ENCODE measurements at places on chromosomes 6 and 20.
A peak's percentile ranks its signal among the peaks of the same experiment; 100 is the strongest.

DNA sequence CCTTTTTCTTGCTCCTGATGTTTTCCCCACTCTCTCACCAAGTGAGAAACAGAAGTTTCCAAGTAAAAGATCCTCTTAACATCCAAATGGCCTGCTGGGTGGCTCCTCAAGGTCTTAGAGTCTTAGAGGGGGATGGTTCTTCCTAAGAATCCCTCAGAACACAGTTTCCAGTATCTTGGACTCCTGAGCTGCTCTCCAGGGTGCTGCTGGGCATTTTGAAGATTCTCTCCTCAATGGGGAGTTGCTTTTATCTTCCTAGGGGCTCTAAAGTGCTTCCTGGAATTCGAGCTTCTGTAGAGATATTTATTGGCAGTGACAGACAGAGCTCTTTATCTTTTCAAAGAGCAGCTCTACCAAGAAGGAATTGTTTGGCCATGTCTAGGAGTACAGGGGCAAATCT is 70.8 kb upstream of the SLC35B3 start:
- H3K4me1 ChIP-seq, result no peaks in the 10 kb centered on the region
- H3K27me3 ChIP-seq, result peaks cover 5% of the 10 kb centered on the region
- no peak overlapping the region for H3K4me3 ChIP-seq
- no peaks in the 10 kb centered on the region for H3K36me3 ChIP-seq
- no peak for DNase-seq

- H3K4me3 ChIP-seq, result peak overlapping the region; percentile 92
- no peaks in the 10 kb centered on the region for H3K27me3 ChIP-seq
- H3K27ac ChIP-seq, result peak overlapping the region; percentile 84
- peaks cover 69% of the 10 kb centered on the region for H3K4me1 ChIP-seq
- no peak for DNase-seq
- peaks cover 7% of the 10 kb centered on the region for H3K36me3 ChIP-seq
Measured at GRCh38 chr20:62928246-62928939, 2.1 kb upstream of the DIDO1 start.

DNA sequence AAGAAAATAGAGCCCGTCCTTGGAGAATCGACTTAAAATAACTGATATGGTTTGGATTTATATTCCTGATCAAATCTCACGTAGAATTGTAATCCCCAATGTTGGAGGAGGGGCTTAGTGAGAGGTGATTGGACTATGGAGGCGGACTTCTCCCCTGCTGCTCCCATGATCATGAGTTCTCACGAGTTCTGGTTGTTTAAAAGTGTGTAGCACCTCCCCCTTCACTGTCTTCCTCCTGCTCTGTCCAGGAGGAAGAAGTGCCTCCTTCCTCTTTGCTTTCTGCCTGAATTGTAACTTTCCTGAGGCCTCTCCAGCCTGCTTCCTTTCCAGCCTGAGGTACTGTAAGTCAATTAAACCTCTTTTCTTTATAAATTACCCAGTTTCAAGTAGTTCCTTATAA is 529.2 kb downstream of the HAO1 start:
- no peak overlapping the region for H3K27ac ChIP-seq
- H3K36me3 ChIP-seq, result no peaks in the 10 kb centered on the region
- no peak overlapping the region for H3K4me3 ChIP-seq
- H3K27me3 ChIP-seq, result no peaks in the 10 kb centered on the region

- H3K27ac ChIP-seq, result peak overlapping the region; percentile 96
- peaks cover 16% of the 10 kb centered on the region for H3K4me1 ChIP-seq
- peaks cover 4% of the 10 kb centered on the region for H3K36me3 ChIP-seq
- H3K27me3 ChIP-seq, result no peaks in the 10 kb centered on the region
- peak overlapping the region; percentile 85 for H3K4me3 ChIP-seq
Measured at GRCh38 chr6:73580247-73581149, 59.7 kb upstream of the EEF1A1 start.

DNA sequence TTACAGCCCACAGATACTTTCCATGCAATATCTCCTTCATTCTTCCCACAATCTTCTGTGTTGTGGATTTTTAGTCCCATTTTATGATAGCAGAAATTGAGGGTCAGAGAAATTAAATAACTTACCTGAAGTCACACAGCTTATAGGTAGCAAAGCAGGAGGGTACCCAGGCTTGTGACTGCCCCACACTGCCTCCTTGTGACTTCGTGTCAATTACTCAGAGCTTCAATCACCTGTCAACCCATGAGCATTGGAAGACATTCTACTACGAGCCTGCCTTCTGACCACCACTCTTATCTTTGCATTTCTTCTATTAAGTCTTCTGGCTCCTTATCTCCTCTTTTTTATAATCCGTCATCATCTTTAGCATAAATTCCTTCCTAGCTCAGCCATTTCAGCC is 71.6 kb upstream of the NRSN1 start:
- H3K4me1 ChIP-seq, result no peaks in the 10 kb centered on the region
- H3K36me3 ChIP-seq, result no peaks in the 10 kb centered on the region
- H3K4me3 ChIP-seq, result no peak overlapping the region
- H3K27ac ChIP-seq, result no peak overlapping the region

GRCh38 chr6:127180426-127180825 is 62.0 kb downstream of the RSPO3 start:
- no peak overlapping the region for H3K4me3 ChIP-seq
- H3K27ac ChIP-seq, result no peak overlapping the region
- no peak for DNase-seq
- H3K36me3 ChIP-seq, result no peaks in the 10 kb centered on the region
- H3K27me3 ChIP-seq, result peaks cover 21% of the 10 kb centered on the region

- no peak overlapping the region for H3K4me3 ChIP-seq
- no peak for DNase-seq
- H3K4me1 ChIP-seq, result peaks cover 10% of the 10 kb centered on the region
- H3K27me3 ChIP-seq, result no peaks in the 10 kb centered on the region
- H3K36me3 ChIP-seq, result peaks cover 20% of the 10 kb centered on the region
Measured at GRCh38 chr6:25125736-25126135, 153.4 kb upstream of the CARMIL1 start.

DNA sequence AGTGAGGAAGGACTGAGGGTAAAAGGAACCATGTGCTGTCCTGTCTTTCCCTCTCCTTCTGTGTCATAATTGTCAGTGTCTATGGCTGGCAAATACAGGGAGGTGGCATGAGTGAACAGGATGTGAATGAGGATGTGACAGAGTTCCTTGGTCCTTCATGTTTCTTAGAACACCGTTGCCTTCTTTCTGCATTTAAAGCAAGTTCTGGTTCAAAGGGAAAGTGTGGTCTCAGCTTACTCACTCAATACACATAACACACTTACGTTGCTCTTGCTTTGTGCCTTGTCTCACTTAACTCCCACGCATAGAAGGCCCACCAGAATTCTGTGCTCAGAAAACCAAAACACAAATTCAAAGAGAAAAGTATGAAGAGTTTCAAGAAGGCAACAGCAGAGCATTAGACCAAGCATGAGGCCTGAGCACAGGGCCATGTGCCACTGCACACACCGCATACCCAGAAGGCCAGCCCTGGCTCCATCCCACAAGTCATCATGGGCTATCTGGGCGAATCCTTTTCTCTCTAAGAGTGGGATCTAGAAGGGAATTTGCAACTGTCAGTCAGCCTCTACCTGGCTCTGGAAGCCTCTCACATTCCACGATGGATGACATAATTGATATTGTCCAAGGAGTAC is 38.9 kb upstream of the SAYSD1 start:
- H3K36me3 ChIP-seq, result no peaks in the 10 kb centered on the region
- H3K4me1 ChIP-seq, result peaks cover 16% of the 10 kb centered on the region
- H3K27ac ChIP-seq, result no peak overlapping the region
- H3K27me3 ChIP-seq, result peaks cover 42% of the 10 kb centered on the region
- no peak overlapping the region for H3K4me3 ChIP-seq
- DNase-seq, result no peak

- H3K27ac ChIP-seq, result no peak overlapping the region
- H3K36me3 ChIP-seq, result peaks cover 48% of the 10 kb centered on the region
- no peak overlapping the region for H3K4me3 ChIP-seq
- DNase-seq, result no peak
- no peaks in the 10 kb centered on the region for H3K27me3 ChIP-seq
- no peaks in the 10 kb centered on the region for H3K4me1 ChIP-seq
Measured at GRCh38 chr6:29611426-29611825, 21.6 kb downstream of the GABBR1 start.

DNA sequence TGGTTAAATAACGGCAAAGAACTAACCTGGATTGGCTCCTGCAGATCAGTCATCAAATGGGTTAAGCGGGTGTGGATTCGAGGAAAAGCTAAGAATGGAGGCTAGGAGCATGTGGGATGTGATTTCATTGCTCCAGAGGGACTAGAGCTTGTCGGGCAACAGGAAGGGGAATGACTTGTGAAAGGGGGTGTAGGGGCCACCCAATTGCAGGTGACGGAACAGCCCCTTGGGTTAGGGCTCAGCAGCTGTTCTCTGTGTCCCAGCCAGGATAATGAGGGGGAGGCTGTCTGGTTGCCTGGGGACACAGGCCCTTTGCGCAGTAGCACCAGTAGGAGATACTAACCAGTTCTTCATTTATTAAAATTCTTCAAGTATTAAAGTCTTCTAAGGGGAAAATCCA is 25.0 kb upstream of the MRPS18A start:
- H3K27me3 ChIP-seq, result peaks cover 17% of the 10 kb centered on the region
- H3K27ac ChIP-seq, result no peak overlapping the region
- H3K4me3 ChIP-seq, result no peak overlapping the region

DNA sequence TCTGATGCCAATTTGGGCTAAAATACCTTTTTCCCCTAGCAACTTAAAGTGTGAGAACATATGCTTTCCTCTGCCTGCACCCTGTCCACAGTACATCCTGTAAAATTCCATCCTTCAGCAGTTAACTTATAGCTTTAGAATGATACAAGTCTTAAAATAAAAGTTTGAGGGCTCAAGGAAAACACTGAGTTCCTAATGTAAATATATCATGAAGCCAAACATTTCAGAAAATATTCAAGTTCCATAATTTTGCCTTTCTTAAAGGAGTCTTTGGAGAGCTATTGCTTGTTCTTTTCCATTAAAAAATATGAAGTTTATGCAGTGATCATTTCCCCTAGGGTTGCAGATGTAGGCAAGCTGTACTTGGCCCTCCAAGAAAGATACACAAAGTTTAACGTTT is 303.8 kb downstream of the COL12A1 start:
- H3K36me3 ChIP-seq, result no peaks in the 10 kb centered on the region
- H3K27me3 ChIP-seq, result no peaks in the 10 kb centered on the region
- no peak for DNase-seq
- H3K27ac ChIP-seq, result no peak overlapping the region
- no peaks in the 10 kb centered on the region for H3K4me1 ChIP-seq
- H3K4me3 ChIP-seq, result no peak overlapping the region

DNA sequence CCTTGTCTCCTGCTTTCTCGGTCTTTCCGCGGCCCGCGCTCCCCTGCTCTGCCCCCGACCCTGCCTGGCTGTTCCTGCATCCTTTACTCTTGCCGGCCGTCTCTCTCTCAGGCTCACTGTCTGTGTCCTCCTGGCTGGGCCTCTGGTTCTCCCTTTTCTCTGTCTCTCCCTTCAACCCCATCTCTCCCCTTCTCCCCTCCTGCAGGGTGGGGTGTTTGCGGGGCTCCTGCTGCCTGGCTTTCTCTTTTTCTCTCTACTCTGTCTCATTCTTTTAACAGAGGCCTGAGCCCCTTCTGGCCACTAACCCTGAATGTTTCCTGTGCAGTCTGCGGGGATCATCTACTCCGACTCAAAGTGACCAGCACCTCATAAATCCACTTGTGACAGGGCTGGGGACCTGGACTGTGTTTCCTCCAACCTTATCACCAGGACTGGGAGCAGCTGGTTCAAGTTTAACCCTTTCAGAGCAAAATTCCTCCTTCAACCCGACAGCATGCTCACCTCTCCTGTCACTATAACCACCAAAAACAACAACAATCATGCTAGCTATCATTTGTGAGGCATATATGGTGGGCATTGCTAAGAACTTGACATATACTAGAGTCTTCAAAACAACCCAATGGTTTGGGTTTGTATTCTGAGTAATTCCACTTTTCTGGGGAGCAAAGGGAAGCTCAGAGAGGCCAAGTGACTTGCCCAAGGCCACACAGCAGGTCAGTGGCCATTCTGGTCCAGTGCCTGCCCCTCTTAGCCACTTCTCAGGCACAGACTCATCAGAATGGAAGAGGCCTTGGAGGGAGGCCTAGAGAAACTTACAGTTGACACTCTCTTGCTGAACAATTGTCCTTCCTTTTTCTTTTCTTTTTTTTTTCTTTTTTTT is 811 bp upstream of the RSPO4 start:
- peak overlapping the region; percentile 48 for H3K27ac ChIP-seq
- H3K4me3 ChIP-seq, result peak overlapping the region; percentile 77
- H3K27me3 ChIP-seq, result peaks cover 72% of the 10 kb centered on the region
- no peak for DNase-seq
- H3K36me3 ChIP-seq, result no peaks in the 10 kb centered on the region

- H3K4me3 ChIP-seq, result no peak overlapping the region
- H3K4me1 ChIP-seq, result no peaks in the 10 kb centered on the region
- no peak overlapping the region for H3K27ac ChIP-seq
- H3K36me3 ChIP-seq, result no peaks in the 10 kb centered on the region
- no peak for DNase-seq
Measured at GRCh38 chr6:154518396-154518795, 7.9 kb upstream of the CNKSR3 start.

GRCh38 chr6:170437719-170438401 is 115.2 kb downstream of the PSMB1 start:
- H3K27ac ChIP-seq, result peak overlapping the region; percentile 31
- H3K27me3 ChIP-seq, result peaks cover 4% of the 10 kb centered on the region
- no peaks in the 10 kb centered on the region for H3K4me1 ChIP-seq
- peaks cover 5% of the 10 kb centered on the region for H3K36me3 ChIP-seq

DNA sequence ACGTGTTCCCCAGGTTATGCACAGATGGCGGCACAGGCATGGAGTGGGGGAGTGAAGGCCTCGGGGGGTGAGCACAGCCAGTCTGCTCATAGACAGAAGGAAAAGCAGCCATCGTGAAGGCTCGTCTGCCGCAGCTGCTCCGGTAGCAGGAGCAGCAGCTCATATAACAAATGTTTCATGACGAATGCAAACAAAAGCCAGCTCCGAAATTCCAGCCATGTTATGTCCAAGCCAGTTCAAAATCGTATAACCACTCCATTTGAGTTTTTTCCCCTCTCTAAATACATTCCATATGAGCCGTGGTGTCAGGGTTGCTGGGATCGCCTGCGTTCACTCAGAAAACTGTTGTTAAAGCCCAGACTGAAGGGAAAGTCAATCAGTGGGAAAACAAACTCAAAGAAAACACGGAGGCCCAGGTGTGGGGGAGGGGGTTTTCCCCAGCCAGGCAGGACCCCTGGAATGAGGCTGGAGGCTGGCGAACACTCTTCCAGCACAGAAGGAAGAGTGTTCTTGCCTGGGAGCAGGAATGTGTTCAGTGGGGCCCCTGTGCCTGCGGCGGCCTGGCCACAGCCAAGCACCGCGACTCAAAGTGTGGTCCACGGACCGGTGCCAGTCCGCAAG is 280.4 kb upstream of the TAB2 start:
- DNase-seq, result no peak
- peaks cover 25% of the 10 kb centered on the region for H3K4me1 ChIP-seq
- peaks cover 38% of the 10 kb centered on the region for H3K36me3 ChIP-seq
- H3K27me3 ChIP-seq, result no peaks in the 10 kb centered on the region
- H3K4me3 ChIP-seq, result no peak overlapping the region
- H3K27ac ChIP-seq, result peak overlapping the region; percentile 39
